ENCODE measurements at places on chromosomes 11 and 22.

DNA sequence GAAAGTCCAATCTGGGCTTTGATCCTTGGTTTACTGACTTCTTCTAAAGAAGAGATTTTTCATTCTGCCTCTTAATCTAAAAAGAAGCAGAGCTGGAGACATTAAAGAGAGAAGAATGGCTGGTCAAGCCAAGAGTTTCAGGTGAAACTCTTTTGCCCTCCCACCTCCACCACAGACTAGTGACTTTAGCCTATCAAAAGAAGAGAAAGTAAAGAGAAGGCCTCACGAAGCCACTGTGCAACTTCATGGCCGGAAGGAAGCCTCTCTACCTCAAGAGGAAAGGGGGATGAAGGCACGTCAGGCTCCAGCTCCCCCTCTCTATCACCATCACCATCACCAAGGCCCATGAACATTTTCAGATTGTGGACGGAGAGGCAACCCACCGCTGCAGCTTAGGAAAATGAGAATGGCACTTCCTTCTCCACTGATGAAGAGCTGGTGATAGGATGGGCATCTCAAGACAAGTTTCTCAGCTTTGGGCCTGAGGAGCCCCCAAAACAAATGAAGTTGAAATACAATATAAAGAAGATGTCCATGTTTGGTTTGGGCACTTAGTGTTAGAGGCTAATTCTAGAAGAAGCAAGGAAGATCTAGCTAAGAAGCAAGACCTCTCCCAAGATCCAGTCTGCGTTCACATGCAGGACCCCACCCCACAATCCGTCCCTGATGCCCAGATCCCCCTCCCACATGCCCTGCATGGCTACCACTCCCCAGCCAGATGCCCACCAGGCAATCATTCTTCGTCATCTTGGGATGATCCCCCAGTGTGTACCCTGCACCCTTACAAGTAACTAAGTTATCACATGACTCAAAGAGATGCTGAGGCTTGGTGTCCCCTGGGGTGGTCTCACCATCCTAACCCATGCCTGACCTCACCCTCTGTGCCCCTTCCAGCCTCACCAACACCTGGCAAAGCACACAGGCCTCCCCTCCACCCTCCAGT lies 52.6 kb downstream of the IGSF9B start:
- no peak for DNase-seq

- peak; percentile 6 for DNase-seq
Observed at GRCh38 chr11:14672635-14673034, 29.0 kb downstream of the PDE3B start.

- no peak for DNase-seq
Observed at GRCh38 chr11:116328391-116328790, 444.4 kb downstream of the BUD13 start.

DNA sequence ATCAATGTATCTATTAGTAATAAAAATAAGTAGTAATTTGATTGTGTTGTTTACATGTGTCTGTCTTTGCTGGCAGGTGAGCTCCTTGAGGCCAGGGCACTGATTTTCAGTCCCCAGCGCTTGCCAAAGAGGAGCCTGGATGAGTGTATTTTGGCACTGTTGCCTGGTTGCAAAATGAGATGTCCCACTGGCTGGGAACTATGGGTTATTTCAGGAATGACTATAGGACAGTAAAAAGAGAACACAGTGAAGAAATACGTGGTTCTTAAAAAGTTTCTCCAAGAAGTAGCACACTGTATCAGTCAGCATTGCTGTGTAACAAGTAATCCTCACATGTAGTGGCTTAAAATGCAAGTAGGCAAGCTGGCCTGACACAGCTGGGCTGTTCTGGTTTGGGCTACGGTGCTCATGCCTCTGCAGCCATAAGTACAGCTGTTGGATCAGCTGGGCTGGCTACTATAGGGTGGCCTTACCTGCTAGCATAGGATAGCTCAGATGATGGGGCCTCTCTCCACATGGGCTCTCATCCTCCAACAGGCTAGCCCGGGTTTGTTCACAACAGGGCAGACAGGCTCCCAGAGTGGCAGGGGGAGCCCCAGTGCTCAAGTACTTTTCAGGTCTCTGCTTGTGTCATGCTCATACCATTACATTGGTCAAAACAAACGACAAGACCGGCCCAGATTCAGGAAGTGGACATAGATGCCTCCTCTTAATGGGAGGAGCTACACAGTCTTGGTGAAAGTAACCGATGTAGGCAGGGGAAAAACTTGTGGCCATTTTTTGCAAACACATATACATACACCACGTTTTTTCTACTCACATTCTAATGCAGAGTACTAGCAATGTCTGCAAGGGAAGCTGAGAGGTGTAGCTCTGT lies 399.1 kb downstream of the LARGE1 start:
- no peak for DNase-seq
